AML-193 (cell line): ENCODE measurements at places on chromosomes 7 and 10.

DNA sequence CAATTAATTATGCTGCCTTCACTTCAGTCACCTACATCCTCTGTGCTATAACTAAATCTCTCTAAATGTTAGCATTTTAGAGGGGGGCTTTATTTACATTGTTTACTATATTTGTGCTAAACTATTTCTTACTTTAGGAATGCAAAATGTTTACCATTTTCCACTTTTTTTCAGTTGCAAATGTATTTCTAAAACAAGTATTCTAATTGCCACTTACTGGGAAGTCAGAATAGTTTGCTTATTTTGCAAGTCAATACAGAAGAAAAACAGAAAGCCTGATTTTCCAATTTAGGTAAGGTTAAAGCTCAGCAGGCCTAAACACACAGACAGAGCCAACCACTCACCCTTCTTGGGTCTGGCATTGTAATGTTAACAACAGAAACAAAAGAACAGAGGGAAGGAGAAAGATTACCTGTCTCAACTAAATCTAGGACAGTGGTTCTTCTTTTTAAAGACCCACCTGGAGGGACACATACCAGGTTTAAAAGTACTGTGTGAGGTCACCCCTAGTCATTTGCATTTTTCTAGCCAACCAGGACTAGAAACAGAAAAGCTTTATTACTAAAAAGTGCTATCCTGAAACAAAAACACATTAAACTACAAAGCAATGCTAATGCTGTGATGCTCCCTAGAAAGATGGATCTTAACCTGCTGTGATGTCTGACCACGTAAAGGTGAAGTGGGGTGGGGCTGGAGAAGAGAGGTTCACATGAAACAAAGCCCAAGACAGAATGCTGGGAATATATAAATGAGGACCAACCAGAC is 178.2 kb downstream of the SLC25A13 start:
- DNase-seq: no peak

DNA sequence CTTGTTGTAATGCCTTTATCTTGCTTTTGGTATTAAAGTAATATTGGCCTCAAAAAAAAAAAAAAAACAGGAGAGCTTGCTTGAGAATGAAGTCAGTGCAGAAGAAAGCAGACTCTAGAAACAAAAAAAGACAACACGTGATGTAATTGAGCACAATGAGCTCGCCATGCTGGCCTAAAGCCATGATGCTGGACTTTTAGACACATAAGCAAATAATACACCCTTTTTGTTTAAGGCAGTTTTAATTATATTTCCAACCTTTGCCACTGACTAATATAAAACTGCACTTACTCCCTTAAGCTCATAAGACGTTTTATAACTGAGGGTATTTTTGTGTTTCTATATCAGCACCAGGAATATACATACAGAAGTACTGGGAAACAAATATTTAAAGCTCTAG is 798.3 kb downstream of the KCNMA1 start:
- DNase-seq: no peak

- no peak for DNase-seq
Measured at GRCh38 chr10:92999191-92999590, 61.4 kb upstream of the CYP26C1 start.

DNA sequence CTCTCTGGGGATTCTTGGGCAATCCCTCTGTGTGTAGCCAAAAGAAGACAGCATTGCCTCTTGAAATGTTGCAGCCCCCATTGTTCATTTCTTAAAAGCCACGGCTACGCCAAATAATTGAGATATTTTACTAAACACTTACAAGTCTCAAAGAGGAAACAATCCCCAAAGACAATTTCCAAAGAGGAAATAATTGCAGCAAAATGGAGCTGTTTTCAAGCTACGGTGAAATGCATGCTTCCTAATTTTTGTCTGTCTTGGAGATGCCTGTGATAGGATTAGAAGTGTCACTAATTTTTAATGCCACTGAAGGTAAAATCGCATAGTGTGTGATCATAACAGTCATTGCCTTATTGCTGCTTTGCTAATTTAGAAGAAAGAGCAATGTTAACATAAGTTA is 72.9 kb upstream of the NAMPT start:
- no peak for DNase-seq

GRCh38 chr10:95683966-95684365 is 9.8 kb downstream of the TCTN3 start:
- no peak for DNase-seq
